ENCODE measurements at places on chromosomes 1 and 21. TPM values are rescaled to one million over a fixed set of nuclear protein-coding genes. Genes with fewer than 3 reads are reported as not detected.

DNA sequence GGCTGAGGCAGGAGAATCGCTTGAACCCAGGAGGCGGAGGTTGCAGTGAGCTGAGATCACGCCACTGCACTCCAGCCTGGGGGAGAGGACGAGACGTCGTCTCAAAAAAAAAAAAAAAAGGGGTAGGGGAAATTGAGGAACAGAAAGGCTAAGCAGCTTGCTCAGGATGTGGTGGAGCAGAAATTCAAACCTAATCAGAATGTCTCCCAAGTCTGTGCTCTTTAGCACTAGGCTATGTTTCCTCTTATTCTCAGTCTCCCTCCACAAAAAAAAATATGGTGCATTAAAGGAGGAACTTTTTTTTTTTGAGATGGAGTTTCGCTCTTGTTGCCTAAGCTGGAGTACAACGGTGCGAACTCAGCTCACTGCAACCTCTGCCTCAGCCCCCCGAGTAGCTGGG, 114.2 kb downstream of the SLC16A1 start:
- DNase-seq = no peak

CRNN gene
- total RNA-seq = 0.89 TPM

HAO2 gene
- total RNA-seq = not detected

DNA sequence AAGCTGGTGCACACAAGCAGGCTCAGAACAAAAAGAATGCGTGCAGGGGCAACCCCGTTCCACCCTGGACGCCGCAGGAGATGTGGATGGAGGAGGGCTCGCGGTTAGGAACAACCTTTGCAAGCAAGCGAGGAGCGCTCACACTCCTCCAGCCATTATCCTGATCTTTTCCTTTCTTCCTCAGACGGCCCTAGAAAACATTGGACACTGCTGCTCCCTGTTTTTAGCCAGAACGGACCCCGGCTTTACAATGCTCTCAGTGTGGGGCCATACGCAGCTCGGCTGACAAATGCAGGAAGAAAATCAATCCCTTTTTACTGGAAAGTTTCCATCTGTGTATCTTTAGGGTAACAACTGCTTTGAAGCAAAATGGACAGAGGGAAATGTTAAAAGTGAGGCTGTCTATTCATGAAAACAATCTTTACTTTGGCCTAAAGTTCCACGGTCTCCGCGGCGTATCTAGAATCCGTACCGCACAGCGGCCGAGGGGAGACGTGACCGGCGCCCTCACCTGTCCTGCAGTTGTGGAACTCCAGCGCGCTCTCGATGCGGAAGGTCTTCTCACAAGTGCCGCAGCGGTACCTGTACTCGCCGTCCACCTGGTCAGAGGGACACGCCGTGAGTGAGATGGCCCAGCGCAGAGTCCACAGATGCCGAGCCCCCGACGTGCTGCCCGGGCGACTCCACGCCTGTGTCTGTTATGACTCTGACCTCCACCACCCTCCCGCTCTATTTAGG, 44.0 kb downstream of the PRDM15 start:
- no peak for DNase-seq

GRCh38 chr1:87957331-87957730, 628.7 kb downstream of the LMO4 start:
- no peak for DNase-seq

GRCh38 chr1:73144311-73144710, 862.0 kb upstream of the NEGR1 start:
- peak; percentile 5 for DNase-seq

C1orf94 gene
- total RNA-seq = not detected

DNA sequence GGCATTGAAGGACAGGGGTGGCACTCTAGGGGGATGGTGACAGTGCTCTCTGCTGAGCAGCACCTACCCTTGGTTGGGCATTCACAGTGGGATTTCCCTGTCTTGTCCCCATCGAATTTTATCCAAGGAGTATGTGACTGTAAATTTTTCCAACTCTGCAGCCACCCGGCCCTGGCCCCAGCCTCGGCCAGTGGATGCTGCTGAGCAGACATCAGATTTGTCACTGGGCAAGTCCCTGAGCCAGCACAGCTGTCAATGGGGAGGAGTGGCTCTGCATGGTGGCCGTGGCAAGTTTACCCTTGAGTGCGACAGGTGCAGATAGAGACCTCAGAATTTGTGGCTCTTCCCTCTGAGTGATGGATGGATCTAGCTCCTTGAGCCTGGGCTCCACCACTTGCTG, 240.2 kb upstream of the CSF3R start:
- no peak for DNase-seq

DNA sequence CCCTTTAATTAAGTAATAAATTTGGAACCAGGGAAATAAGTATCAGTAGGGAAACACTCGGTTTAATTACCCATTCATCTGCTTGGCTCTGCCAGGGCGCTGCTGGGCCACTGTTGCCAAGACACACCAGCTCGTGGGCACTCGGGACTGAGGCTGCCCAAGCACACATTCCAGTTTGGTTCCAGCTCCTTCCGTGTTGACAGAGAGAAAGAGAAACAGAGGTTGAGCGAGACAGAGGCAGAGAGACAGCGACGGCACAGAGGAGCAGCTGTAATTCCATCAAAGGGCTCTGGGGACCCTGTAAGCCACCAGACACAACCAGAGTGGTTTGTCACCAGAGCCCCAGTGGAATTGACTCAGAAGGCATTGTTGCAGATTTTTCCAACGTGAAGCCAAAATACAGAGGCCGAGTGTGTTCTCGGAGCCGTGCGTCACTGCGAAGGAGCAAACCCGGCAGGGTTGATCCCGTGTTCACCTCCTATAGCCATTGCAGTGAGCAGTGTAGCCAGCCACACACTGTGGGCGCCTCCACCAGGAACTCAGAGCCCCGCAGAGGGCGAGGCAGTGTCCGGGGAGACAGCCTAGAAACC, 33.5 kb downstream of the SYF2 start:
- DNase-seq = peak; percentile 72

GRCh38 chr1:32816676-32817158, 441 bp downstream of the YARS1 start:
- peak; percentile 52 for DNase-seq

DNA sequence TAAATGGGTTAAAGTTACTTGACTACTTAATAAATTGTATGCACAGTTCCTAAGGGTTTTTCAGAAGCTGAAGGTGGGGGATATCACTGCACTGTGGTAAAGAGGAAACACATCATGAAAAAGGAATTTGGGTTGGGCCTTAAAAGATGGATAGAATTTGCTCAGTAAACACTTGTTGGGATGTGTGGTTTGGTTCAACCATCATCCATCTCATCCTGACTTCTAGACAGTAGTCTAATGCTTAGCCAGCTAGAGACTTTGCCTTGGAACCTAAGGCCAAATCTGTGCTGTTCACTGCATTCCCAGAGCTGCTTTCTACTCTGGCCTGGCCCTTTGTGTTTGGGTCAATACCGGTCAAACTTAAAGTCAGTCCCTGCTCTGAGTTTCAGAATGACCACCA, 30.6 kb downstream of the LY9 start:
- DNase-seq = no peak

TRABD2B gene
- total RNA-seq = not detected
